ENCODE measurements at places on chromosomes 2 and 18.

DNA sequence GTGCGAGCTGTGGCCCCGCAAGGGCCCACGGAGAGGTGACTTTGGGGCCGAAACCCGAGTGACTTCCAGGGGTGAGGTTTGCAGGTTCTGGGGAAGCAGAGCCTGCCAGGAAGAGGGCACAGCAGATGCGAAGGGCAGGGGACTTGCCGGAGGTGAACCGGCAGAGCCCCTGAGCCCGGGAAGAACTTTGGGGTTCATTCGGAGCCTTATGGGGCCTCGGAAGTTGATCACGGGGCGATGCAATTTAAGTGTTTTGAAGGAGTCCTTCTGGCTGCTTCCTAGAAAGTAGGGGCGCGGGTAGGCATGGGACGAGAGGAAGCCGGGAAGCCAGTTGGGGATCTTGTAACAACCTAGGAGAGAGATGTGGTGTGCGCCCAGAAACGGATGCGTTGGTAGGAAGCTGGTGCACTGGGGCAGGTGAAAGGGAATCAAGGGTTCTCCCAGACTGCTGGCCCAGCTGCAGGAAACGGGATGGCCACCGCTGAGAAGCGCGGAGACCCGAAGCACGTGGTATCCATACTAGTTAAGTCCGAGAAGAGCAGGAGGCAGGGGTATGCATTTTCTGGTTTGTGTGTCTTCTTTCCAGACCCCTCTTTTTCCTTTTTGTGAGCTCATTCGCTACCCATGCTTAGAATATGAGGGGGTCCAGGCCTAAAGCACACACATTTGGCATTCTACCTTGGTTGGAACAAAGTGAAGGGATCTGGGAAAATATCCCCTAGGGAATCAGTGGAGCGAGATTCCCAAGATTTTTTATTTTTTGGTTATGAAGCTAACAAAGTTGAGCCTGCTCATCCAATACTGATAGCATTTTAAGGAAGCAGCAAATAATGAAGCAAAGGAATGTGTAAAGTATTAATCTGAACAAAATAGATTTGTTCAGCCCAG is 758 bp downstream of the SCLY start:
- DNase-seq: no peak

DNA sequence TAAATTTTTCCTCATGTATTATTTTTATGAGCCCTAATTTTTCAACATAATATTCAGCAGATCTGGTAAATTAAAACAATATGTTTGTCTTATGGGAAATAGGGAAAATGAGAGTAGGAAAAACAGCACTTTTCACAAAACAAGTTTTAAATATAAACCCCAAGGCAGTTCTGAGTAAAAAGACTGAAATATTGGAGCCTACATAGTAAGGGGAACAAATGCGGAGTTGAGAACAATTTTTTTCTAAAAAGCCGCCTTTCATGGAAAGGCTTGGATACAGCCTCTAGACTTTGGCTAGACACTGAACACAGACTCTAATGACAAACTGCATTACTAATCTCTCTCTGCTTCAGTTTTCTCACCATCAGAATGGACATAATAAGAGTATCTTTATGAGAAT is 174.1 kb downstream of the NOL4 start:
- DNase-seq: no peak

DNA sequence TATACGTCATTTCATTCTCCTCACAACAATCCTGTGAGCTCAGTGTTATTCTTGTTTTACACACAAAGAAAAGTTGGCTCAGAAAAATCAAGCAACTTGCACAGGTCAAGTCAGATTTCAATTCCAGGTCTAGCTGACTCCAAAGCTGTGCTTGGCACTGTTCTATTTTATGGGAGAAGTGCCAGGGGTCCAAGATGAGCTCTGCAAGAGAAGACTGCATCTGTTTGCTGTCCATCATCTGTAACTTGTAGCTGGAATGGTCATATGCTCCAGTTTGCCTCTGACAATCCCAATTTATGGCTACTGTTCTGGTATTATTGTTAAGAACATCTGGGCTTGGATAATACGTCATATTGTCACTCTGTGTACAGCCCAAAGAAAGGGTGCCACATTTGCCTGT is 28.9 kb downstream of the KCNF1 start:
- no peak for DNase-seq

- no peak for DNase-seq
Measured at GRCh38 chr2:107717661-107718060, 109.0 kb upstream of the RGPD4 start.

DNA sequence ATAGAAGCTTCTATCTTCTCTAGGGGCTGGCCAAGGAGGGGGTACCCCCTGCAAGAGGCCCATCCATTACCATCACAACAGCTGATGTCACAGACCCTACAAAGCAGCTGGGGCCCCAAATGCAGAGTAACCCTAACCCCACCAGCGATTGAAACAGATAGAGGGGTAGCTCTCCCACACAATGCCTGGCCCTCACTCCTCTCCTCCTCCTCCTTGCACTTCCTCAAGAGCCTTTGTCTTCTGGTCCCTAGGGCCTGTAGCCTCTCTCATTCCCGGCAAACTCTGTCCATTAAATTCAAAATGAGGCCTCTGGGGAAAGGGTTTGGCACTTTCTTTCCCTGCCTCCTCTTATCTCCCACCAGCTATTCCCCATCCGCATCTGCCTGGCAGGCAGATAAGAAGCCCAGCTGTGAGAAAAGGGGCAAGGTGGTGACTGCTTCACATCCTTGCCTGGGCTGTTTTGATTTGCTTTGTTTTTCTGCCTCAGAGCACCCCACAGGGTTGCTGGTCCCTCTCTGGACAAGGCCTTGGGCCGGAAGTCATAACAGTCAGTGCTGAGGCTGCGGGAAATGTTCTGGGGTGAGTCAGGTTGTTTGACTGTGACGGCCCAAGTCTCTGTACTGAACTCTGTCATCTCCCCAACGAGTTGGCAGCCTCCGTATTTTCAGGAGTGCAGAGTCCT is 26.1 kb upstream of the CYP26B1 start:
- no peak for DNase-seq

DNA sequence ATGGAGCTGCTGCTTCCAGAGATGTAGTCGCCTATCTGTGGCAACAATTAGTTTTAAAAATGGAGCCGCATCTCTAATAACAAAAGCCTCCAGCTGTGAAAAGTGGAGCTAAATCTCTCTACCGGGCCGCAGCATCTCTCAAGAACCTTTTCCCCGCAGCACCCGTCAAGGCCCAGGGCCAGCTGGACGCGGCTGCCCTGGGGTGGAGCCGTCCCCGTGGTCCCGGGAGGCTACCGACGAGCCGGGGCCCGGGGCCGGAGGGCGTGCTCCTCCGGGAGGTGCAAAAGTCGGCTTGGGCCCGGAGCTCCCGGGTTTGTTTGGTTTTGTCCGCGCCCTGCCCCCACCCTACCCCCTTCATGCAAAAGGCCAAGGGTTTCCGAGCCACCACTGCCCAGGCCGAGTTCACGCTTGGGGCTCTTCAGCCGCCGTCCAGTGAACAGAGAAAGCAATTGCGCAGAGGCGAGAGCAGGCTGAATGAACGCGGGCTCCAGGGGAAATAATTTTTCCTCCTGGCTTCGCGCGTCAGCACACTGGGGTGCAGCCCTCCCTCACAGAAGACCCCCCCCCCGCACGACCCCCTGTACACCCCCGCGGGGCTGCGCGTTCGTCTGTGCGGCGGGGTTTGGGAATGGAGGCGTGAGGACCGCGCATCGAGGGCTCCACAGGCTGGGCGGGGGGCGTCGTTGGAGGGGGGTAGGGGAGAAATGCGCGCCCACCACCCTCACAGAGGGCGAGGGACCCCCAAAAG is 557 bp upstream of the GREB1L start:
- DNase-seq: no peak

- no peak for DNase-seq
Measured at GRCh38 chr2:173118395-173118794, 42.7 kb downstream of the MAP3K20 start.

GRCh38 chr2:216687646-216688045 is 7.7 kb downstream of the IGFBP5 start:
- DNase-seq: no peak

DNA sequence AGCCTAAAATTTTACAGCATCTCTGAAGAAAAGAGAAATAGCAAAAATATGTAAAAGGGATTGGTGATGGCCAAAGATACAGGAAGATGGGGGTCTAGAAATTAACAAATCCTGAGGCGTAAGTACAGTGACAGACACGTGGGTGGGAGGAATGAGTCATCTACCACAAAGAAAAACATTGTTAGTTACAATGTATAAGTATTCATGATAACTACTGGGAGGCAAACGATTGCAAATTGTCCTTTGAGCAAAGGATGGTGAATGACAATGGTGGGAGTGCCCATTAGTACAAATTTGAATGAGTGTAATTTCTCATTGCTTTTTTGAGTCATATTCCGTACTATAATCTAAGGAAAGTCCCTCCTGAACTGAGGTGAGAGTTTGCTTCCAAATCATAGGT is 809.0 kb upstream of the FAM98A start:
- DNase-seq: no peak

- DNase-seq: no peak
Measured at GRCh38 chr2:24471662-24472061, 19.4 kb upstream of the NCOA1 start.

- no peak for DNase-seq
Measured at GRCh38 chr18:62061821-62062478, 124.9 kb downstream of the PIGN start.

DNA sequence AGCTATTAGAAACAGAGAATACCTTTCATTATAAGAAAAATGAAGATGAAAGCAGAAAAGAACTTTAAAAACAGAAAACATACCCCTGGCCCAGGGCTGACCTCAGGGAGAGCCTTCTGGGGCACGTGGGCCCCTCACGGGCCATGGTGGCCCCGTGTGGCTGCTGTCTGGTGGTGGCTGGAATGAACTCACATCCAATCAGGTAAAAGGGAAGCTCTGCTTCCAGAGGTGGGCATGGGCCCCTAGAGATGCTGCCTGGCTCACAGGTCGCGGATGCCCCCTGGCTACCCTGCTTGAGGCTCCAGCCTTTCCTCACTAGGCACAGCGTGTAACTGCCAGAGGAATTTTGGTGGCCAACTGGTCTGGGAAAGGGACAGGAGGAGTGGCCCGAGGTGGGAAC is 16.6 kb downstream of the SNORC start:
- DNase-seq: no peak

DNA sequence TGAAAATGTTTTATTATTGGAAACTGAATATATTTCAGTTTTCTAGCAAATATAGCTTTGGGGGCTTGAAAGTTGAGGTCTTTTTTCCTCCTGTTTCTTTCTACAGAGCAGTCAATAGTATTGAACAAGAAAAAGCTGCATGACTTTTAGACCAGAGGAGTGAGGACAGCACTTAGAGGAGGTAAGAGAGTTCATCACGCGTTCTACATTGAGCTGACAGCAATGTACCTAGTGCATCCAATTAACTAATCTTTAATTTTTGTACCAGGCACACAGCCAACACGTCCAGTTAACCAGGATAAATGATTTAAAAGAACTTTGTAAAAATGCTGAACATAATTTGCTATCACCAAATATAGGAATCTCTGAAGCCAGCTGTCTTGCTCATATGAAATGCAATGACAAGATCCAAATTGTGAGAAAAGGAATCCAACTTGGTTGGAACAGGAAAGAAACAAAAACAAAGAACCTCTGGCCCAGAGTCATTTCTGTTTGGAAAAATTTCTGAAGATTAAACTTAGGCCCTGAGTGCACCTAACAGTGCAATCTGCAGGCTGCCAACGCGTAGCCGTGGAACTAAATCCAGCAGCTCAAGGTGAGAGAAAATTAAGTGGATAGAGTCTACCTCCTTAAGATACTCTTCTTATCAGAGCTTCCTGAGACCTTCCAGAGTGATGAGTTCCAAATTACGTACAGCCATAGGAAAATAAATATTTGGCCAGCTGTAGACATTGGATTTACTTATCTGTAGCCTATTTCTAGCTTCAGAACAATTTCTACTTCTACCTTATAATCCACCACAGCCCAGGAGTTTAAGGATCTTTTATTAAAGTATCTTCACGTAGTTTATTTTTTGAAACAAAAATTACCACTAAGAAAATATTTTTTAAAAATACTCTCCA is 20.6 kb upstream of the SPTBN1 start:
- DNase-seq: no peak

DNA sequence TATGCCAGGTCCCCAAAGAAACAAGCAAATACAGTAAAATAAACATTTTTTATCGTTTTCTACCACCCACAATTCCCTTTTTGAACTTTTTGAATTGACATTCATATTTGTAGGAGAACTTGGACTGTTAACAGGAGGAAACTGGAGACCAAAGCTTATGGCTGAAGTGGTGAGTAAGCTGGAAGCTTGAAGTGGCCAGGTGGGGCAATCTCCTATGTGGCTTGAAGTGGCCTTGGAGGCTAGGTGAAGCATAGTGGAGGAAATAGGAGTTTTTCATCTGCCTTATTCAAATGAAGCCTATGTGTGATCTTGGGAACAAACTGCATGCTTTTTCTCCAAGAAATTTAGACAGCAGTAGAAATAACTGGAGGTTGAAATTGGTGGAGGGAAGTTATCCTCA is 962.9 kb upstream of the FANCL start:
- DNase-seq: no peak

DNA sequence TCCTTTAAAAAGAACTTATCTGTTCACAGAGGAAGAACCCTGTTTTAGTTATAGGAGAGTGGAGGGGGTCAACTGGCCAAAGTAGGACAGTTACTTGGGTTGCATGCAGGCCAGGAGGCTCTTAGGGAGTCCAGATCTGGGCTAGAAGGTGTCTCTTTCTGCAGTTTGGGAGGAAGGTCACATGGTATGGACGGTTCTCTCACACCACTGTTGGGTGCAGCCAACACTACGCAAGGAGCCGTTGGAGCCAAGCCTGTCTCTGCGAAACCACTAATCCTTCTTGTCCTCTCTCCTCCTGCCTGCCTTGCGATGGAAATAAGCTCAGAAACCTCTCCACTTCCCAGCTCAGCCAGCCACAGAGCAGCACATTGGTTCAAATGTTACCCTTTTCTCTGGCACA is 105.9 kb upstream of the TGFA start:
- DNase-seq: no peak

DNA sequence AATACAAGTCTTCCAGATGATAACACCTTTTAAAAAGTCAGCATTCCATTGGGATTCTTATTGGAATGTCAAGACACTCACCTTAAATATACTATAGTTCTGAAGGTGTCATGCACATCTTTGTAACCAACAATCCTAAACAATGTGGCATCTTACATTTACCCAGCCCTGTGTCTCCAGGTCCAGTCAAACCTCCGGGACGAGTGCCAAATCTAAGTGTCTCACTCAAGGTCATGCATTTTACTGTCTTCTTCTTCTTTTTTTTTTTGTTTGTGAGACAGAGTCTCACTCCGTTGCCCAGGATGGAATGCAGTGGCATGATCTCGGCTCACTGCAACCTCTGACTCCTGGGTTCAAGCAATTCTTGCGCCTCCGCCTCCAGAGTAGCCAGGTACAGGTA is 206.9 kb upstream of the FAM98A start:
- no peak for DNase-seq

DNA sequence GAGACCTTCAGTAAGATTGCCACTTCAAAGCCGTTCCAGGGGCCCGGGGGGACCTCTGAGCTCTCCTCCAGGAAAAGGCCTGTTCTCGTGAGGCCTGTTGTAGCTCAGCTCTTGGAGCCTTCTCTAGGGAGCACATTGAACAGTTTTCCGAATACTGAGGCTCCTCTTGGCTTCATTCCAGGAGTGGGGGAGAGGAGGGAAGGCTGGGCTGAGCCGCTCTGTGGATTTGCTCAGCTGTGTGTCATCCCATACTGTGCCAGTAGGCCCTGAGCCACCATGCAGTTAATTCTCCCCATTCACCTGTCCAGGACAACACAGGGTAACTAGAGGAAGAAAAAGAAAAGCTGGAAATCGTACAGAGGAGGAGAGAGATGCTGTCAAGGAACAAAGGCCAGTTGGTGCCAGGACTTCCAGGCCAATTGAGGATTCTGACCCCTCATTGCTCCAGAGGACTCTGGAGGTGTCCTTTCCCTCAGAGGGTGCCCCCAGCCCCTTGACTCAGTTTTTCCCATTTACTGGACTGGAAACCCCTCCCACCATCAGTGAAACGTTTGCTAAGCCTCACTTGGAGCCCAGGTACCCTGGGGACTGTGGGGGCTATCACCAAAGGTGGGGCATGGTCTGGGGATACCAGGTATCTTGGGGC is 41.4 kb downstream of the HS1BP3 start:
- DNase-seq: no peak

Measured in activated CD8-positive, alpha-beta memory T cell treated with anti-CD3 and anti-CD28 coated beads for 1 hour (primary cell).